DND-41 (cell line): ENCODE measurements at places on chromosomes 7 and 10.

DNA sequence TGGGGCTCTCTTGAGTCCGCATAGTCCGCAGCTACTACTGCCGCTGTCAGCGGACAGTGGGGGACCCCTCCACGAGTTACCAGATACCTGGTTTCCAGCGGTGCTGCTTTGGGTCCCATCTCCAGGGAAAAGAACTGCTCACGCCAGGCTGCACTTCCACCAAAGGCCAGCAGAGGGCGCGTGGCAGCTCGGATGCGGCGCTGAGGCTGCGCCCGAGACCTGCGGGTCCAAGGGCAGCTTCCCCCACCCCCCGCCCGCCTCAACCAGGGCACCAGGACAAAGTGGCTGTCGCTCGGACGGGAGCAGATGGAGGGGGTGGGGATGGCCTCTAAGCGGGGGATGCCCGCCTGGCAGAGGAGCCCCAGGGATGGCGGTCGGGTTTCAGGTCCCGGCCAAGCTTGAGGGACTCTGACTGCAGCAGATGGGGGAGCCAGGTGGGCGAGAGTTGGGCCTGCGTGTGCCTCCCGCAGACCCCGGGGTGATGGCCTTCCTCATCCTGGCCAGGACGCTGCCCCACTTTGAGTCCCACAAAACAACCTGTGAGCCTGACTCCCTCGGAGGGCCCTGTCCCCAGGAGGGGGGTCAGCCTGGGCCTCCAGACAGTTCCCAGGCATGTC is 23.8 kb upstream of the ZNF735 start:
- no peak overlapping the region for H3K4me3 ChIP-seq
- no peaks in the 10 kb centered on the region for H3K27me3 ChIP-seq
- no peaks in the 10 kb centered on the region for H3K36me3 ChIP-seq
- no peak overlapping the region for H3K27ac ChIP-seq
- no peak for DNase-seq

DNA sequence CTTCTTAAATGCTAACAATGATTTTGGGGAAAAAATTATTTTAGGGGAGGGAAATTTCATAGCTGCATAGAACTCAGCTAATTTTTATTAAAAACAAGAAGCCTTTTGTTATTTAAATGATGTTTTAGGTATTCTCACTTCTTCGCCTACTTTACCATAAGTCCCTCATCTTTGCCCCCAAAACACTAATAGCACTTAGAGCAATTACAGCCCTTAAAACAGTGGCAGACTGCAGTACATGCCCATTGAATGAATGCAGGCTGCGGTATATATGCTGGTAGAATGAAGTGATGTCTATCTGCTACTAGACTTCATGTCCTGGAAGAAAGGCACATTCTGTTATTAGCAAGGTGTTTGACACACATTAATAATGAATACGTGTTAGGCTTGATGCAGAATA is 2.9 kb upstream of the SPAG6 start:
- no peak for DNase-seq
- H3K27ac ChIP-seq: no peak overlapping the region
- peaks cover 63% of the 10 kb centered on the region for H3K27me3 ChIP-seq

DNA sequence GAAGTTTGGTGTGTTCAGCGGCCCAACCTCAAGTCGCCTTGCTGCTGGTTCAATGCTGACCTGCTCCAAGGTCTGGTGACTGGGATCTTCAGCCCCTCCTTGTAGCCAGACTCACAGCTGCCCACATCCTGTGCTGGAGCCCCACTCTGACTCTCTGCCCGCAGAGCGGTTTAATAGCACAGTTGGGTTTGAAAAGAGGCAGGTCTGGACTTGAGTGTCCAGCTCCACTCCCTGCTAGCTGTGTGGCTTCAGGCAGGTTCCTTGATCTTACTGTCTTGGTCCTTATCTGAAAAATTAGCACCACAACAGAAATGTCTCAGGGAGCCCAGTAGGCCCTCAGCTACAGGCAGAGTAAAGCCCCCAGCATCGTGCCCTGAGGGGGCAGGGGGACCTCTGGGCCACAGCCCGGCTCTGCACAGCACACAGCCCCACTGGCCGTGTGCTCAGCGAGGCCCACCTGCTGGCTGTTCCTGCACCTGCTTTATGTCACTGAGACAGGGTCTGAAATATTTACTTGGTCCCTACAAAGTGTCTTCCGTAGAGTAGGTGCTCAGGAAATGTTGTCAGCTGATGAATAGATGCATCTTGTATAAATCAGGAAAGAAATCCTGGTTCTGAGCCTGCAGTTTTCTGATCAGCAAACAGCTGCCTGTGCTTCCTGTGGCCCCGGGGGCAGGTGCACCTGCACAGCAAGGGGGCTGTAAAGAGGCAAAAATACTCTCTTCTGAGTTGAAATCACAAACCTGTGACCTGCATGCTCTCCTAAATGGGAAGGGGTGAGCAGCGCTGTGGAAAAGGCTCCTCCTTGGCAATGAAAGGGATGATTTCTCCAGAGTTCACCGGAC is 155.5 kb downstream of the SVIL start:
- H3K4me1 ChIP-seq: peaks cover 5% of the 10 kb centered on the region
- peak overlapping the region; percentile 67 for H3K27ac ChIP-seq
- H3K36me3 ChIP-seq: peaks cover 59% of the 10 kb centered on the region
- H3K27me3 ChIP-seq: no peaks in the 10 kb centered on the region
- DNase-seq: peak; percentile 20
- no peak overlapping the region for H3K4me3 ChIP-seq

DNA sequence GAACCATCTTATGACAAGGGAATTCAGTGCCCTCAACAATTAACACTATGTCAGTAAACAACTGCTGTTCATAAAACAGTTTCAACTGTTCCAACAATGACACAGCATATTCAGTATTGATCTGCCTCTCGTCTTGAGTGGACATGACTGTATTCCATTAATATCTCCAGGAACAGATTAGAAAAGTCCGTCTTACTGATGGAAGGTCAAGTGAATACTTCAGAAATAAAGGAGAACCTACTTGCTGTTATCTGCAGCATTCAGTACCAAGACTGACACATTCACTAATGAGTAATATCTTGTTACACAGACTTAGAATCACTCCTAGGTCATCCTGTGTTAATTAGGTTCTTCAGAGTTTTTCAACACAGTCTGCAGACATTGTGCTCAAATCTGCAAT is 12.1 kb downstream of the KBTBD2 start:
- no peak overlapping the region for H3K4me3 ChIP-seq
- H3K36me3 ChIP-seq: peaks cover 42% of the 10 kb centered on the region
- no peaks in the 10 kb centered on the region for H3K27me3 ChIP-seq
- peaks cover 7% of the 10 kb centered on the region; the same call in 1 of the 2 replicates for H3K4me1 ChIP-seq

GRCh38 chr7:16753932-16754855 is 639 bp downstream of the TSPAN13 start:
- H3K27ac ChIP-seq: no peak overlapping the region
- no peaks in the 10 kb centered on the region for H3K27me3 ChIP-seq
- H3K4me1 ChIP-seq: no peaks in the 10 kb centered on the region
- no peak overlapping the region for H3K4me3 ChIP-seq

DNA sequence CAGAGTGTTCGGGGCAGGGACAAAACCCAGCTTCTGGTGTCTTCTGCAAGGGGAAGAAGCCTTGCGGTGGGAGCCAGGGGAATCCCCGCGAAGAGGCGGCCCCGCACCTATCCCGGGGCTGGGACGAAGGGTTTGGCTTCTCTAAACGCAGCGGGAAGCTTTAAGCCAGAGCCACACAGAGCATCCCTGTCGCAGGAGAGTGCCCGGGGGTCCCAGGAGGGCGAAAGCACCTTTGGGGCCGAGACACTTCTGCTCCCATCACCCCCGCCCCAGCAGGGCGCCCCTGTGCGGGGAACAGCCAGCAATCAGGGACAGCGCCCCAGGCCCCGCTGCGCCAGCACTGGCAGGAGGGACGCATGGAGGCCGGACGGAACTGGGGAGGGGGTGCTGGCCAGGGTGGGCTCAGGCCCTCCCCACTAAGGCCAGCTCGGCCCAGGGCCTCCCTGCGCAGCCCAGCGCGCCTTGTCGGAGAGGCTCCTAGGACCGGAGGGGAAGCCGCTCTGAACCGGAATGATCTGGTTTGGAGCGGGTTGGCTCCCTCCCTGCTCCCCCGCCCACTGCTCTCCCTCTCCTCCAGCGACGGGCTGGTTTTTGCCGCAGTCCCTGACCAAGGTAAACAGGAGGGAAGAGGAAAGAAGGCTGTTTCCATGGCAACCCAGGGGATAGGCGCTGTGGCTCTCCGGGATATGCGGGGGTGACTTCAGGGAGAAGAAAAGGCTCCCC is 63.9 kb downstream of the TMEM209 start:
- H3K36me3 ChIP-seq: peaks cover 26% of the 10 kb centered on the region
- no peak overlapping the region for H3K4me3 ChIP-seq
- no peaks in the 10 kb centered on the region for H3K27me3 ChIP-seq
- no peaks in the 10 kb centered on the region for H3K4me1 ChIP-seq
- no peak for DNase-seq

- DNase-seq: no peak
- H3K4me1 ChIP-seq: no peaks in the 10 kb centered on the region
- peaks cover 2% of the 10 kb centered on the region for H3K27me3 ChIP-seq
- H3K27ac ChIP-seq: no peak overlapping the region
Observed at GRCh38 chr10:112262546-112262945, 20.7 kb upstream of the TECTB start.

GRCh38 chr7:36295090-36295489 is 94.6 kb upstream of the ANLN start:
- H3K36me3 ChIP-seq: peaks cover 5% of the 10 kb centered on the region; the same call in 1 of the 2 replicates
- peaks cover 15% of the 10 kb centered on the region for H3K4me1 ChIP-seq
- H3K27me3 ChIP-seq: no peaks in the 10 kb centered on the region
- no peak overlapping the region for H3K4me3 ChIP-seq
